DMS 273 treated with DMSO at 0.1 percent for 48 hours (cell line): ENCODE measurements at places on chromosomes 7 and 10.

GRCh38 chr10:76021398-76021797, 590.0 kb downstream of the LRMDA start:
- DNase-seq, result no peak

DNA sequence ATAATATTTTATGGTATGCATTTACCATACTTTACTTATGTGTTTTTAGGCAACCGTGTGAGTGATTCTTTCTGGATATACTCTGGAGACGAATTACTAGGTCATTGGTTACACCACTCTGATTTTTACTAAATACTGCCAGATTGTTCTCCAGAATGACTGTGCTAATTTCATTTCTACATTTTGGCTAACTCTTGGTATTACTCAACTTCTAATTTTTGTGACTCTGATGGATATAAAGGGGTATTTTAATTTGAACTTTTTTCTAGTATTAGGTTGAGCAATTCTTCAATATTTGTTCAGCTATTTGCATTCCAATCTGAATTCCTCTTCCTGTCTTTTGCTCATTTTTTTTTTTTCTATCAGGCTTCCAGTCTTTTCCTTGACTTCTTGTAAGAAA, 223.6 kb downstream of the MDFIC start:
- no peak for DNase-seq

DNA sequence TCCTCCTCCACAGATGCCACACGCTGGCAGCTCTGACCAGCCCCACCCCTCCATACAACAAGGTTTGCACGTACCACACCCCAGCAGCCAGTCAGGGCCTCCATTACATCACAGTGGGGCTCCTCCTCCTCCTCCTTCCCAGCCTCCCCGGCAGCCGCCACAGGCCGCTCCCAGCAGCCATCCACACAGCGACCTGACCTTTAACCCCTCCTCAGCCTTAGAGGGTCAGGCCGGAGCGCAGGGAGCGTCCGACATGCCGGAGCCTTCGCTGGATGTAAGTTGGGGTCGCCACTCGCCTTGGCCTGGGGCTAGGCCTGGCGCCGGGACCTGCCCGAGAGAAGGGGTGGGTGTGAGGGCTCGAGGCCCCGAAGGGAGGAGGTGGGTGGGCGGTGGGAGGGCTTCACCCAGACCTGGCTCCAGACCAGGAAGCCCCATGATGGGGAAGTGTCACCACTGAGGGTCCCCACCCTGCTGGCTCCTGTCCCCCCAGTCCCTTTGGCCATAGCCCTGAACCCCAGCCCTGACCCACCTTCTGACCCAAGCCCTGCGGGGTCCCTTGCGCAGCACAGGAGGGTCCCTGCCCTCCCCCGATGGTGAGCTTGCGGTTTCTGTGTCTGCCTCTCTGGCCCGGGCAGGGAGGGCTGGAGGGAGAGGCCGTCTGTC, 36.2 kb upstream of the PPIF start:
- DNase-seq, result no peak

DNA sequence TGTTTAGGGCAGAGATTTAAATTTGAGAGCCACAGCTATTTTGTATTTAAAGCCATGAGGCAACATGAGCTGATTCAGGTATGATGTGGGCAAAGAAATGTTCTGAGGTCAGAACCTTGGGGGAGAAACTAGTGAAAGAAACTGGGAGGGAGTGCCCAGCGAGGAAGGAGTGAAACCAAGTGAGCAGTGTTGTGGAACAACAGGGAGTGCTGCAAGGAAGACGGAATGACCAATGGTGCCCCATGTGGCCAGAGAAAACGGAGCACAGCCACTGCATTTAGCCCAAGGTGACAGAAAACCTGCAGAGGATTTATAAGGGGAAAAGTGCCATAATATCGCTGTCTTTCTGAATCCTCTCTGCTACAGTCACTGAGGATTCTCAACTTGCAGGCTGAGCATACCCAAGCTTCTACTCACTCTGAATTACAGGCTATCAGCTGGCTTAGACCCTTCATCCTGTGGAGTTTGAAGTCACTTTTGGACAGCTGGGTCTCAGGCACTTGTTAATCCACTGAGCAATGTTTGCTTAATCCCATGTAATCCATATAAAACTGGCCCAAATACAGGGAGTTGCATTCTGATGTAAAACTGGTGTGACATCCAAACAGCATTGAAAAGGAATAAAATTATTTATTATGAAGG, 777.3 kb downstream of the CCSER2 start:
- DNase-seq, result no peak

DNA sequence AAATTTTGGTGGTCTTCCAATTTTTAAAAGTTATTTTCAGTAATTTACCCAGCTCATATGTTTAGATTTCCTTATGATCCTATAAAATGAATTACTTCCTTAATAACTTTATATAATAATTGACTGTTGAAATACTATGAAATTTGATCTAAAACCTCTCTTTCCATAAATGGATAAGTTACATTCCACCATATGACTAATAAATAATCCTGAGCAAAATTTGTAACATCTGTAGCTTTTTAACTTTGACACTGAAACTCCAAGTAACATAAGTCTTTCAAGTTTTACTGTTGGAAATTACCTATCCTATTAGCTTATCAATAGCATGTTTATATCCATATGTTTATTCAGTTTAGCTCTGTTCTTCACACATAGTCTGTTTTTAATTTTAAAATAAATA, 85.3 kb downstream of the HECTD2 start:
- DNase-seq, result no peak

DNA sequence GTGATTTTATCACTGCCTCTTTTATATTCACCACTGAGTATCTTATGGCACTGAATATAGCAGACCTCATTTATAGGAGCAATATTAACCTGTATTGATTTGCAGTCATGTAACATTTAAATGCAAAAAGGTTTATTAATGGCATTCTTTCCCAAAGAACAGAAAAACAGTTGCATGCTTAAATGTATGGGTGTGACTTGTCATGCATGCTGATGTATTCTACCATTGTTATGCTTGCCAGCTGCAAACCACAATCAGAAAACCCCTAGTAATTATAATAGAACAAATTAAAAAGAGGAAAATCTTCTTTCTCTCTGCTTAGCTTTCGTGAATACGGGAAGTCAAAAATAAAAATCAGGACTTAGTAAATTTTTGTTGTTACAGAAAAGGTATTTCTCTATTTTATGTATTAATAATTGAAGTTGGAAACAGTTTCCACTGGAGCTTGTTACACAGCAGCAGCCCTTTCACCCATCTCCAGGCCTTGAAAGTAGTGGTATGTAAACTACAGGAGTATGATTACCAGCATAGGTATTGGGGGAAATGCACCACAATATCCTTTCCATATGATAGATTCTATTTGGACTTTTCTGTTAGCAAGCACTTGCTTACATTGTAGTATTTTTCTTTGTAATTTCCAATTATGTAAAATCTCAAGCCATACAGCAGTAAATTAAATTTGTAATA, 147.4 kb upstream of the TEX47 start:
- no peak for DNase-seq

DNA sequence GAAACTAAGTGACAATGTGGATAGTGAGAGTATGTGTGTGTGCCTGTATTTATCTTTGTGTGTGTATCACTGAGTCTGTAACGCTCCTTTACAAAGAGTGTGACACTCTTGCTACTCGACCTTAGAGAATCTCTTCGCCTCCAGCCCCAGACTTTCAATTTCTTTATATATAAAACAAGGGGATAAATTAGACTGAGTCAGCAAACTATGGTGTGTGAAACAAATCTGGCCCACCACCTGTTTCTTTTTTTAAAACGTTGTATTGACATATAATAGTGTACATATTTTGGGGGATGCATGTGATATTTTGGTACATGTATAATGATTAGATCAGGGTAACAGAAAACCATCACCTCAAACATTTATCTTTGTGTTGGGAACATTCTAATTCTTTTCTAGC, 240.5 kb downstream of the KCNMA1 start:
- no peak for DNase-seq

DNA sequence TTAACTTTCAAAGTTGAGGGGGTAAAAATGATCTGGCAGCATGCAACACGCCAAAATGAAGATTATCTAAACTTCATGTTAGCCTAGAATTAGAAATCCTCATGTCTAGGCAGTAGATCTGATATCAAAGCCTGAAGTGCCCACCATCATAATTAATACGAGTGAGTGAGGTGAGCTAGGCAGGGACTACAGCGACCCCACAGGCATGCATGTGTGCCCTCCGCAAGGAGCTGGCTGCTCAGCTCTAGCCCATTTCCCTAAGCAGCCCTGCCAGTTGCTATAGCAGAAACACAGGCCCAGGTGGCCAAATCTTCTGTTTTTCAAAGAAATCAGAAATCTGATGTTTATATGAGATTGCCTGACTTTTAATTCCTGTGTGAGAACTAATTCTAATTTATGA, 93.1 kb upstream of the IFRD1 start:
- no peak for DNase-seq

DNA sequence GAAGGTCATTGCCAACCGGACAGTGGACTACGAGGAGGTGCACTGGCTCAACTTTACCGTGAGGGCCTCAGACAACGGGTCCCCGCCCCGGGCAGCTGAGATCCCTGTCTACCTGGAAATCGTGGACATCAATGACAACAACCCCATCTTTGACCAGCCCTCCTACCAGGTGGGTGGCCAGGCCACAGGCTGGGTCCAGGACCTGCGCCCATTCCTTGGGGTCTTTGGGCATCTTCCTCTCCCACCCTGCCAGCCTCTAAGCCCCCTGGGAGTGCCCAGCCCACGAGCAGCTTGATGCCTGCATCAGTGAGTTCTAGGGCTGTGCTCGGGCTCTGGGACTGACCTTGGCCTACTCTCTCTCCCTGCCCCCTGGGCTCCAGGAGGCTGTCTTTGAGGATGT, 25.8 kb upstream of the VSIR start:
- no peak for DNase-seq
